ENCODE measurements at places on chromosomes 6 and 20.

GRCh38 chr20:35171753-35172433 lies at the start of gene PROCR:
PROCR (plus strand) TSS chr20:35172072; CDS start chr20:35172155, 83 bp downstream.
- DNase-seq = no peak

DNA sequence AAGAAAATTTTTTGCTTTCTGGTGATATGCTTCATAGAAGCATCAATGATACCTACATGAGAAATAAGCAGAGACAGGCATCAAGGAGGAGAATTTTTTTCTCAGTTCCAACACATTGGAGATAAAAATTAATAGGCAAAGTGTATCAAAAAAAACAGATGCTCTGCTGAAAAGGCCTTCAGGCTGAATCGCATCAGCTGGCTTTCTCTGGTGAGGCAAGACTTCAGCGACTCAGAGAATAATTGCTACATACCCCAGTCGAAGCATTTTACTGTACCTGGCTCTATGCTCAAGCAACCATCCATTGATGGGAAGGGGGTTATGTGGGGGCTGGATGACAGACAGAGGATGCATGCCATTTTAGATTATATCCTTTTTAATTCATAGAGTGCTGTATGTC lies 415.1 kb downstream of the TFAP2A start:
- DNase-seq = no peak

DNA sequence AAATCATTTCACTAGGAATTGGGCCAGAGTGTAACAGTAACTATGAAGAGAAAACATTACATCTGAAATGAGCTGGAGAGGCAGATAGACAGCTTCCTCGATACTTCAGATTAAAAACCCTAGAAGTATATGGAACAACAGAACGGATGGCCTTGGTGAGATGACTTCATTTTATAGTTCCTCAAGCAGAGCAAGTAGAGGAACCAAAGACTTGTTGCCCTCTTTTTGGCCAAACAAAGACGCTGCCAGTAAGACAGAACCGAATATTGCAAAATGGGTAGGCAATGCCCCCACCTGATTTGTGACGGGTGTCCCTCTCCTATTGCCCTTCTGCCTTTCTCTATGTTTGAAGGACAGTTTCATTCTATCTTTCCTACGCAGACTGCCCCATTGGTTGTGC lies 53.5 kb downstream of the AGPAT4 start:
- no peak for DNase-seq

DNA sequence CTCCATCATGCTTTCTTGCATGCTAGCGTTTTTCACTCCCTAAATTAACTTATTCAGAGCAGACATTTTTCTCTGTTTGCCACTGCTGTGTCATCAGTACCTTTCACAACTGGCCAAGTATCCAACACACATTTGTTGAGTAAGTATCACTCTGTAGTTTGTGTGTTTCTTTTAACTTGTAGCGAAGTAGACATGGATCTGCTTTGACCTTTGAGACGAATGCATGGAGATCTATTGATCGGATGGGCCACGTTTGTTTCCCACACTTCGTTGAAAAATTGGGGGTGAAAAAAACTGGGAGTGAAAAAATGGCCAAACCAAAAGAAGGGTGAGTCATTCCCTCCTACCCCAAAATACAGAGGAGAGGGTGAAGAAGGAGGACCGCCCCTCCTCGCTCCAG lies 12.9 kb upstream of the SLC9A8 start:
- DNase-seq = no peak

GRCh38 chr6:133891149-133891926 lies 2.4 kb downstream of the TCF21 start:
- DNase-seq = no peak

DNA sequence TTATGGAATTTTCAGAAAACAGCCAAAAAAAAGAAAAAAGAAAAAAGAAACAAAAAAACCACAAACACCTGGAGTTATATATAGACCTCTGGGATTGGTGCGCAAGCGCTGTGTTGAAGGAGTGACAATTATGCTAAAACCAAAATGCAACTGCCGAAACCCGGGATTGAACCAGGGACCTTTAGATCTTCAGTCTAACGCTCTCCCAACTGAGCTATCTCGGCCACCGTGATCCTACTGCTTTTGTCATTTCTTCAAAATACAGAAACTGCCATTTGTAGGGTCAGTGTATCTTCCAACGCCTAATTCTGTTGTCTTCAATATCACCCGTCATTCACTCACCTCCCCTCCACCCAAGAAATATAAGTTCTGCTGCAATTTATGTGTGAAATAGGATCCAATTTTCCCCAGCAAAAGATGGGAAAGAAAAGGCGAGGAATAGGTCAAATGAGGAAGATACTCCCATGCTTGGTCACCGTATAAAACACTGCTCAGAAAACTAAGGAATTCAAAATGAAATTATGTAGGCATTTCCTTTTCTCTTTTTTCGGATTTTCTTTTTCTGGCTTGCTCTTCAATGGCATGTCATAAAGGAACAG lies 116.0 kb downstream of the TRIM27 start:
- no peak for DNase-seq

DNA sequence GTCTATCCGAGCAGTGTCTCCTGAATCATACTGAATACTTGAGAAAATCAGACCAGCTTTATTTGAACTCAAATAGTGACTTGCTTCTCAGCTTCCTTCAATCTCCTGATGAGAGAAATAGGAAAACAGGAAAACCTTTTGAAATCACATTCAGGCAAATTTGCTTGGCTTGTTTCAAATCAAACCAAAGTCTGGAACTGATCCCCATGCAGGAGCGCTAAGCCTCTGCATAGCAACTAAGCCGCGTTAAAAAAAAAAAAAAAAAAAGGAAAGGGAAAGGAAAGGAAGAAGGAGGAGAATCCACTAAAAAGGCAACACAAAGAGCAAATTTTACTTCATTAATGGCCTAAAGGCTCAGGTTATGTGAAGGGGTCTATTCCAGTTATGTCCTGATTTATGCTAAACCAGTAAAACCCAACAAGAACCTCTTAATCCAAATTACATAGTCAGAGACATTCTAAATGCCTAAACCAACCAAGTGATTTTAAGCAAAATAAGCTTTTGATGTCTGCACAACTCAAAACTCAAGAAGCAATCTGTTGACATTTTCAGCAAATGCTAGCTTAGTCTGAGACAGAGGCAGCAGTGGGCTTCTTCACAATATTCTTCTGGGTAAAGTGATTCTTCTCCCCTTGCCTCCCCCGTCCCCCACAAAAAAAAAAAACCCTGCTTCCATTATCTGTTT lies 112.5 kb downstream of the SOBP start:
- no peak for DNase-seq
